ENCODE measurements at places on chromosomes 2 and 18.

GRCh38 chr2:19709553-19709952, 192.2 kb downstream of the TTC32 start:
- no peak for DNase-seq

DNA sequence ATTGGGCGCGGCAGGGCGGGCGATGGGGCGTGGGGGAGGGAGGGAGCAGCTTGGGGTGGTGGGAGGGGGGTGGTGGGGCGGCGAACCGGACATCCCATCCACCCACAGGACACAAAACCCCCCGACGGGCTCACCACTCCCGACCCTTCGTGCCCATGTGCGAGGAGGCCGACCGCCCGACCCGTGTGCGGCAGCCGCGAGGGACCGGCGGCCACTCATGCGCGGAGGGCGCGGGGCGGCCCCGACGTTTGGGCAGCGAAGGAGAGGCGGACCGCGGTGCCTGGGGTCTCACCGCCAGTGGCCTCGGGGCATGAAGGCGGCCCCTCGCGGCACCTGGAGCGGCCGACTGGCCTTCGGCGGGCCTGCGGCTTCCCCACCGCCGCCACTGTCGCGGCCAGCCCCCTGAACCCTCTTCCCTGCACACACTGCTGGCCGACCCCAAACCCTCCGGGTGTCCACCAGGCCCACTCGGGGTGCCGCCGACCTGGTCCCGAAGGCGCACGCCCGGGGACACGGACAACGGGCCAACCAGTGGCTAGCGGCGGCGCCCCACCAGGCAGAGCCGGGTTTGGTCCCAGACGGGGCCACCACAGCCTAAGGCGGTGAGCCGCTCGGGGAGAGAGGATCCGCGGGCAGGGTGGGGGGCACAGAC, 94.6 kb upstream of the ANKRD30BL start:
- DNase-seq = no peak

DNA sequence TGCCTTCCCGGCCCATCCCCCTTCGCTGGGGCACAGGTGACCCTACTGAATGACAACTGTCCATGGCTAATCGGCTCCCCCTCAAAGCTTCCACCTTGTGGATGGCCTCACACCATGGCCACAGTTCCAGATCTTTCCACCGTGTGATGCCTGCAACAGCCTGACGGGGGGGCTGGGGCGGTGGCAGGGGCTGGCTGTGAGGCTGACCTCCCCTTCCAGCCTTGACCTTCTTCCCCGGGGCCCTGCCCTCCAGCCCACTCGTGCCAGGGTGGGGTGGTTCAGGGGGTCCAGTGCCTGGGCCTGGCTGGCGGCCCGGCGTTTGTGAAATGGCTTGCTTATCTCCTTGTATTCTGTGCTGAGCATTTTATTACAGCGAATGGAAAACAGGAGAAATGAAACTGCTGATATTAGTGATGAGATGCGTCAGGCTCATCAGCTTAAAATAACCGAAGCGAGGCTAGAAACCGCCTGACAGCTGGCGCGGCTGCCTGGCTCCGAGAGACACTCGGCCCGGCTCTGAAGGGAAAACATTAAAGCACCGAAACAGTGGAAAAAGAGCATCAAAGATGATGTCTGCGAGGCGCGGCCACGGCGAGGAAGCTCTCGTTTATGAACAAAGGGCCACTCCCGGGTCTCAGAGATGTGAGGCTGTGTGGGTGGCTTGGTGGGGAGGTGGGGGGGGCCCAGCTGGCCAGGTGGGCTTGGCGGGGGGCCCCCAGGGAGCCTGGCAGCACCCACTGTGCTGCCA, 916 bp upstream of the PDCD1 start:
- peak; percentile 40 for DNase-seq

DNA sequence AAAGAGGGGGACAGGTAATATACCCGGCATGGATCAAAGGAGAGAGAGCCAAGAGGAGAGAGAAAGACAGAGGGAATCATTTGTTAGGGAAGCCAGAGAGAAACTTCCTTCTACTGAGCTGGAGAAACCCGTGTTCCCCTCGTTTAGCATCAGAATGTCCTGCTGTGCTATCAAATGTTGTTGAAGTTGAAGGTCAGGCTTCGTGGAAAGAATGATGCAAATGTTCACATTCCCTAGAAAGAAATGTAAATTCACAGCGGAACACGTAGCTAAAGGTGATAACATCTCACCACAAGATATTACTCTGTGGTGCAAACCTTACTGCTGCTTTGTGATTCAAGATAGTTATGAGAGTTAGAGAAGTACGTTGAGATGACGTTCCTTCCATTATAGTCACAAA, 258.1 kb downstream of the LNPK start:
- DNase-seq = no peak

DNA sequence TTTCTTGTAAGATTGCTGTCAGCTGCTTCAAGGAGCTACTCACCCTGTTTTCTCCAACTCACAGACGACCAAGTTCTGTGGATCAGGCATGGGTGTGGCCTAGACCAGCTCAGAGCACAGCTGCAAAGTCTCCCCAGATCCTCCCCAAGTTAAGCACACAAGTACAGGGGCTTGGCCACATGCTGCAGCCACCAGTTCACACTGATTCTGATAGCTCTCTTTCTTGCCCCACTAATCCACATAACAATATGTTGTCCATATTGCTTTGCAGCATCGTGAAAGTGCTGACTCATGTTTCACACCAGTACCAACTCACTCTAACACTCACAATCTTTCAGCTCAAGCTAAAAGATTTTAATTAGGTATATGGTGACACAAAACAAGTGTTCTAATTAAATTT, 437.0 kb downstream of the PARD3B start:
- peak; percentile 4 for DNase-seq

DNA sequence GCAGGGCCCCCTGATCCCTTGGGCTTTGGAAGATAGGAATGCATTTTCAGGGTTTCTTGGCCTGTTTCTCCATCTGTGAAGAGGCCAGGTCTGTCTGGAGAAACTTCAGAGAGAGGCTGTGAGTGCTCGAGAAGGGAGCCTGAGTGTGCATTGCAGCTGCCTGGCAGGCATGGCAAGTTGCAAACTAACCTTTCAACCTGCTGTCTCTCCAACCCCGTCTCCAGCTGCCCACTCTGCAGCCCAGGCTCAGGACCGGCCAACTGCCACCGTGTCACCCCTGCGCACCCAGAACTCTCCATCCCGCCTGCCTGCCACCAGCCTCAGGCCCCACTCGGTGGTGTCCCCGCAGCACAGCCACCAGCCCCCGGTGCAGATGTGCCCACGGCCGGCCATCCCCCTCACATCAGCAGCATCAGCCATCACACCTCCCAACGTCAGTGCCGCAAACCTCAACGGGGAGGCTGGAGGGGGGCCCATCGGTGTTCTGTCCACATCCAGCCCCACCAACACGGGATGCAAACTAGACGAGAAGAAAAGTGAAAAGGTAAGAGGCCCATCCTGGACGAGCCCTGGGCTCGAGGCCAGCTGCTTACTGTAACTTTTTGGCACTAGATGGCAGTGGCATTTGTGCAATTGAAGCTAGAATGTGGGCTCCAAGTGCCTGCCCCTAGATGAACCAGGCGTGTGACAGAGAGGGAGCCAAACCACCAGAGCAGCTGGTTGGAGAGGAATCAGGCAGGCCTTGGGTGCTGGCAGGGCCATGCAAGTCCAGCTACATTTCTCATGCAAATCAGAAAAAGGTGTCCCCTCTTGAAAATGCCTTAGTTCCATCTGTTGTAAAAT, 164.6 kb downstream of the SEPTIN10 start:
- DNase-seq = no peak

- no peak for DNase-seq
Measured at GRCh38 chr2:215845839-215846586, 167.3 kb downstream of the MREG start.

- DNase-seq = no peak
Measured at GRCh38 chr2:199936554-199936953, 18.7 kb downstream of the TYW5 start.

GRCh38 chr2:20468549-20469500, 22.0 kb downstream of the RHOB start:
- no peak for DNase-seq

GRCh38 chr18:33576999-33577646, 896 bp upstream of the ASXL3 start:
- DNase-seq = no peak

GRCh38 chr2:155839436-155839835, 493.1 kb downstream of the NR4A2 start:
- no peak for DNase-seq

GRCh38 chr2:216575465-216575864, 57.8 kb upstream of the IGFBP2 start:
- no peak for DNase-seq

DNA sequence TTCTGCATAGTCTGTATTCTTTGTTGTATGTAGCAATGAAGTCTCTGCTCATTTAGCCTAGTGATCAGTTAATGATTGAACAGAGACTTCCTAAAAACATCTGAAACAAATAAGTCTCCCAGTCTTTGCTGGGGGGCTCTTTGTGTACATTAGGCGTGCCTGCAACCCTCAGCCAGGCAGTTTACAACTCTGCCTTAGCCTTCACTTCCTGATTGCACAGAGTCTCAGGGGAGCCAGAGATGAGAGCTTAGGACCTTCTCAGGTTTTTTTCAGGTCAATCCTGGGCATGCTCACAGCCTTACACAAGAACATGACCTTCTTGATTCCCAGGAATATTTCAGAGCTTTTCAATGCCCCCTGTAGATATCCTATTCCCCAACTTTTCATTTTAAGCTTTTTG, 44.0 kb upstream of the BIN1 start:
- no peak for DNase-seq

GRCh38 chr2:106886916-106887758, 1.2 kb upstream of the ST6GAL2 start:
- DNase-seq = no peak

DNA sequence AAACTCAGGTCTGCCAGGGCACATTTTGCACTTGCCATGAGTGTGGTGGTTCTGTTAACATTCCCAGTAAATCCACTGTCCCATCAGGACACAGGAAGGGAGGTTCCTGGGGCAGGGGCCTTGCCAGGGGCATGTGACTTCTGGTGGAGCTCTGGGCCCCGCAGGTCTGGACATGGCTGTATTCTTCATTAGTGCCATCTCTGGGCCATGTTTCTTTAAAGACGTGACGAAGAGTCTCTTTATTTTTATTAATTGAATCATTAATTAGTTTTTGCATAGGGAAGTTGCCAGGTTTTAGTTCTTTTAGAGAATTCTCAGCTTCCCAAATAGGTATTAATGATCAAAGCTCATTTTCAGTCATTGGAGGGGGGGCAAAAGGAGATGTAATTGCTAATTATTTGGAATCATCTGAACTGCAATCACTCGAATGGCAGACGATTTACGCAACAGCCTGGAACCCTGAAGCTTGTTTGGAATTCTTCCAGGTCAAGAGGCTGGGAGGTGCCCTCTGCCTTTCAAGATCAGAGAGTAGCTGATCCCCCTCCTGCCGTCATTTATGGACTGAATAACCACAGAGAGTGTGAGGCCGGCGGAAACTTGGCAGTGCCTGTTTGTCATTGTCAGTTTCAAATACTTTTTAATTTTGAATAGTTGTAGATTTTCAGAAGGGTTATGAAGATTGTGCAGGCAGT, 106.2 kb downstream of the RTP5 start:
- no peak for DNase-seq

- DNase-seq = peak; percentile 36
Measured at GRCh38 chr2:132681766-132682165, 11.8 kb upstream of the LYPD1 start.

DNA sequence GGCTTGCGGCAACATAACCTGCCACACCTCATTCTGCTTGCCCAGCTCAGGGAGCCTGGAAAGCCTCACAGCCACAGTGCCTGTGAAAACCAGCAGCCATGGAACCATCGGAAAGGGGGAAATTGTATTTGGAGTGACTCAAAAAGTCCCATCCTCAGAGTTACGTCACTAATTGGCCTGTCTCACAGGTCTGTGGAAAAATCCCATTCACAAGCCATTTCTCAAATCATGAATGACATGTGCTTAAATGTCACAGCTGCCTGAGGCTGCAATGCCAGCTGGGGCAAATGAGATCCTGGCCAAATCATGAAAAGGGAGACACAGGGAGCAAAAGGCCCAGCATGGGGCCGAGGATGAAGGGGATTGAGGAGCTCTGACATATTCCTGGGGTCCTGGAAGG, 486.9 kb upstream of the RAB6C start:
- DNase-seq = no peak
